ENCODE measurements at places on chromosomes 4 and X. TPM values are rescaled to one million over a fixed set of nuclear protein-coding genes. Genes with fewer than 3 reads are reported as not detected.

- DNase-seq, result no peak
These were observed 16.0 kb downstream of the DIAPH2 start for GRCh38 chrX:96700625-96701024.

DNA sequence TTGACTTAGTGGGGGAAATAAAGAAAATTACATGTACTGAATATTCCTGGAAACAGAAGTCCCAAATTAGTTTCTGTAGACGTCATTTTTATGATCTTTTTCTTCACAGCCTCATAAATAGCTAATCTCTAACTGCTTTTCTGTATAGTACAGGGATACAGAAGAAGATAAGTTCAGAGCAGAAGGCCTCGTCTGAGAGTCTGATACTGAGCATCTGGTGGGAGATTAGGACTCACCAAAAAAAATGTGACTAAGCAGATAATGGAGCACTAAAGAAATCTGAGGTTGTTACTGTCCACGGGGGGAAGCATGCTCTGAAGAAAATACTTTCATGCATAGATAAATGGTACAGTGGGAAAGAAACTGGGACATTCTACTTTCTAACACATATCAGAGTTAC, 115.3 kb upstream of the TRPC5 start:
- no peak for DNase-seq

The BEND2 gene
- polyA plus RNA-seq, result 0.05 TPM

The TEX13B gene
- polyA plus RNA-seq, result not detected

- no peak for DNase-seq
These were observed 14.0 kb downstream of the RBMX start for GRCh38 chrX:136866337-136867095.

DNA sequence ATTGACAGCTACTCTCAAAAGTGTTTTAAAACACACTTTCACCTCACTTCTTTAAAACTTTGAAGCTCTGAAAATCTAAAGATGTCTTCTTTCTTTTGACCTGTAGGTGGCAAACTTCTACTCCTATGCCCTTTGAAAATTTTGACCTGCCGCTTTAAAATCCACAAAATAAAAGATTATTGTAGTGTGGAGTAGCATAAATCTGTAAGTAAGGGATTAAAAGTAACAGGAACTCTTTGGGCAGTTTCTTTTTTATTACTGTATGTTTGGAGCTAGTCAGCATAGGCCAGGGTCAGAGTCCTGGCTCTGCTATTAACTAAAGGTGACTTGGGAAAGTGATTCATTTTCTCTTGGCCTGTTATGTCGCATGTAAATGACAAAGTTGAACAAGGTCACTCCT, 25.5 kb downstream of the BBS12 start:
- DNase-seq, result no peak

GRCh38 chr4:187417721-187418120, 577.9 kb upstream of the ZFP42 start:
- no peak for DNase-seq

The NAP1L3 gene
- polyA plus RNA-seq, result 6.1 TPM

The DAPP1 gene
- 2.3 TPM for polyA plus RNA-seq

The PPEF2 gene
- polyA plus RNA-seq, result 0.30 TPM

The MAP9 gene
- polyA plus RNA-seq, result 3.5 TPM

GRCh38 chrX:120612086-120612485, 8.2 kb downstream of the MCTS1 start:
- DNase-seq, result no peak

The ASB5 gene
- polyA plus RNA-seq, result 133 TPM

DNA sequence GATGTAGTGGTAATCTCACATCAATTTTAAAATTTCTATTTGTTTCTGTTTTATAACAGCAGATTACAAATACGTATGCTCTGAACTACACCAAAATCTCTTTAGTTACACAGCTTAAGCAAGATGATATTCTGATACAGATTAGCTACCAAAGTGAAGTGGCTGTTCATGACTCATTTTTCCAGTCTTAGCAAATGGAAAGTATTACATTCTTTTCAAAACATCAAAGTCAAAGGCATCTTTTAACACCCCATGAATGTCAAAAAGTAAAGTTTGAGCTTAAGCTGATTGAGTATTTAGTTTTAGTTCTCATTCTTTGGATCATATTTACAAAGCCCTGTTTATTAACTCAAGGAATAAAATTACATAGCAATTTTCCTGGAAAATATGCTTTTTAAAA, 6.6 kb upstream of the HPGDS start:
- DNase-seq, result no peak

GRCh38 chr4:83875437-83875836, 339.5 kb downstream of the GPAT3 start:
- no peak for DNase-seq

The RTL3 gene
- polyA plus RNA-seq, result 1.8 TPM

The EREG gene
- not detected for polyA plus RNA-seq

- DNase-seq, result no peak
These were observed 12.7 kb upstream of the UBA6 start for GRCh38 chr4:67713529-67714247.

DNA sequence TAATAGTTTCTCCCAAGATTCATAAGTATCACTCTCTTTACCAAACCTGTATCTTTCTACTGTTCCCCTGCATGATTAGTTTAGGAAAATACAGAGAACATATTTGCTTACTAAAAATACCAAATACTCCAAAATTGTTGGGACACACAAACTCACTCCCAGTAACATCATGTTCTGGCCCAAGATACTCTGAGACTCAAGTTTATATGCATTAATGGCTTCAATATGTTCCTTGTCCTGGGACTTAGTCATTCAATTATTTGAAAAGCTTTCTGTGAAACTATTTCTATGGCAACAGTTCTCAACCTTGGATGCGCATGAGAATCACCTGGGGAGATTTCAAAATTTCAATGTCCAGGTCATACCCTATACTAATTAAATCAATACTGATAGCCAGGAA, 138.9 kb upstream of the PTCHD1 start:
- peak; percentile 58 for DNase-seq

The GPR34 gene
- polyA plus RNA-seq, result 5.7 TPM

The BGN gene
- 95.3 TPM for polyA plus RNA-seq

DNA sequence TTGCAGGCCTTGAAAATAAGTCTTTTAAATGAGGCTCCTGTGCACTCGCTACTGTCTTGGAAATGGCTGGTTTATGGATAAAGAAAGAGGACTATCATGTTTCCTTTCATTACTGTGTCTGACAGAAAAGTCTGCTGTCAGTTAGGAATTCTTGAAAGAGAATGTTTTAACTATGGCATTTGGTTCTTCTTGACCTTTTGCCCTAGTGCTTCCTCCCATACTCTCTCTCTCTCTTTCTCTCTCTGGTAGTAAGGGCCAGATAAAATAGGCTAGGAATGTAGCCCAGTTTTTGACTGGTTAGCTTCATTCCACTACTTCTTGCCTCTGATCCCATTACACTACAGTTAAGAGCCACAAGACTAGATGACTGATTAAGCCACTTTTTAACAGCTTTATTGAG, 29.8 kb downstream of the YY2 start:
- no peak for DNase-seq

The RNF175 gene
- 0.15 TPM for polyA plus RNA-seq

GRCh38 chr4:19224820-19225219, 1026.9 kb upstream of the SLIT2 start:
- DNase-seq, result peak; percentile 9

The DRD5 gene
- polyA plus RNA-seq, result 0.34 TPM

The MBNL3 gene
- 10.6 TPM for polyA plus RNA-seq

GRCh38 chrX:54248309-54248708, 65.3 kb upstream of the FAM120C start:
- DNase-seq, result no peak

DNA sequence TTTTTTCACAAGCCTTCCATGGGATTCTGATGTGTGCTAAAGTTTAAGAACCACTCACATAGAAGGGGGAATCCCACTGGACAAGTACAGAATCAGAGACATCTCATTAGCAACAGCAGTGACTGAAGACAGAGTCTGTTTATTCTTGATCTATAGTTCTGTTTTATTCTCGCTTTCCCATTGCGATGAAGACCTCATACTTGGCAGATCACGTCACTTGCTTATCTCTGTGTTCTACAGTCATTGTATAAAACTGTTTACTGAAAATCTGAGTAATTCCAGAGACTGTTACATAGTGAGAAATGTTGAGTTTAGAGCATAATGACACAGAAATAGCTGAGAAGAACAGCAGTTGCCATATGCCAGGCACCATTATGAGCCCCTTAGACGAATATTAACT, 185.5 kb downstream of the PTTG2 start:
- no peak for DNase-seq

GRCh38 chr4:142367418-142368180, 478.5 kb downstream of the INPP4B start:
- DNase-seq, result no peak

GRCh38 chr4:159159611-159160010, 56.7 kb downstream of the RAPGEF2 start:
- DNase-seq, result no peak

DNA sequence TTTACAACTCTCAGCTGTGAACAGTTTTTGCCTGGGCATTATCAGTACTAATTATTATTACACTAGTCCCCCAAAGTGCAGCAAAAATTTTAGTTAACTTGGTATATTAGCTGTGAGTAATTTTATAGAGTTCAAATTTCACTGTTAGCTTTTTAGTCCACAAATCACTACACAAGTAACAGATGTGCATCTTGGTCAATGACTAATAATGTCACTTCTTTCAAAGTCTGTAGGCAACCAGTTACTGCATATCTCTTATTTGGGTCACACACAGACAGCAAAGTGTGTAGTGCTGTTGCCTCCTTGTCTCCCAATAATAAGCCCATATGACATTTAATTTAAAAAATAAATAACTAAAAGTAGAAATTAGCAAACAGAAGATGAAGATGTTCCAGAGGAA, 159.9 kb downstream of the SCFD2 start:
- no peak for DNase-seq

The CXXC4 gene
- polyA plus RNA-seq, result 1.8 TPM

The BST1 gene
- polyA plus RNA-seq, result 3.9 TPM

- DNase-seq, result no peak
These were observed 14.5 kb upstream of the GTPBP6 start for GRCh38 chrX:332916-333610.

DNA sequence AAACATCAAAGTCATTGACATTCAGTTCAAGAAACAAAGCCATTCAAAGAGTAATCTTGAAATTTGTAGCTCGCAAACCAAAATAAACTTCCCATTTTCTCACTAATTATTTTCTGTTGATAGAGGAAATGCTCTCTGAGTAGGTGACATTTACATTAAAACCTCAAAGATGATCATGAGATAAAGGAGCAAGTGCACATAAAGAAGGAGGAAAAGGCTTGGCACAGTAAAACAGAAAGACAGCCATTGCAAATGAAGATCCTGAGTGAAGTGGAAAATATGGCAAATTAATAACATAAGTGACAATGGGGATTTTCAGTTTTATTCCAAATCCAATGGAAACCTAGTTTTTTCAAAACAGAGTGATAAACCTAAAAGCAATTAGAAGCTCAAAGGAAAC, 2320.8 kb downstream of the ARAP2 start:
- no peak for DNase-seq

The ATP5ME gene
- polyA plus RNA-seq, result 288 TPM

GRCh38 chr4:140305053-140305452, 68.4 kb upstream of the SCOC start:
- no peak for DNase-seq

DNA sequence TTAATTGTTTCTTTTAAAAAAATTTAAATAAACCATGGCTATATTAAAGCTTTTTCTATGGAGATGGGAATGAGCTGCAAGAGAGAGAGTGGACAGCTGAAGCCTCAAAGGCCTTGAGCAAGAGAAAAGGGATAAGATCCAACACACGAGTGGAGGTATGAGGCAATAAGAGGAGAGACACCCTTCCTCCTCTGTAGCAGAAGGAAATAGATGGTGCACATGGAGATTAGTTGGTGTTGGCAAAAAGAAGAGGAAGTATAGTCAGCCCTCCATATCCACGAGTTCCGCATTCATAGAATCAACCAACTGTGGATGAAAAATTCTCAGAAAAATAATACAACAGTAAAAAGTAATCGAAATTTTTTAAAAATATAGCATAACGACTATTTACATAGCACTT, 3.2 kb downstream of the CXorf38 start:
- DNase-seq, result no peak

DNA sequence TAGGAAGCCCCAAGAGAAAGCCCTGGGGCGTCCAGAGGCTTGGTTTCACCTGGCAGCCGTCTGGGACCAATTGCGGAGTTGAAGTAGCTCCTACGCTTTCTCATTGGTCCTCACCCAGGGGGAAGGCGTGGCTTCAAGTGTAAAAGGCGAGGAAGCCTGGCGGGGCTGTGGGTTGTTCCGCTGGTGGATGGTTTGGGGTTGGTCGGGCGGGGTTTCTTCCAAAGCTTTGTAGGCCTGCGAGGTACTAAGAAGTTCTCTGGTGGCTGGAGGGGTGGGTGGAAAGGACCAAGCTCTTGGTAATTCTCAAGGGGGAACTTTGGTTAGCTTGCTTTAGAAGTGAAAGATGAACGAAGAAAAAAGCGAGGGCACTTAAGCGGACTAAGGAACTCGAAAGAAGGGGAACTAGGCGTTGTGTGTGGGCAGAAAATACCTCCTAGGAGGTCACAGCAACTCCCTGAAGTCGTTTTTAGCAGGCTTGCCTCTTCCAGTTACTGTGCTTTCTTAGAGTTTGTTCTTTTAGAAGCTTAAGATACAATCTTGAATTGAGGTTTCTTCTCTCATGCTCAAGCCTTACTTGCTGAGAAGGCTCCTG, 36.6 kb downstream of the CCNG2 start:
- no peak for DNase-seq

The CYBB gene
- polyA plus RNA-seq, result 17.6 TPM

Measured in forelimb muscle (tissue), 1 donor.